Activated T-cell treated with anti-CD3 and anti-CD28 coated beads, Interleukin-2, amount 50 U/mL, for 72 hours (primary cell): ENCODE measurements at places on chromosomes 7 and 10. TPM values are rescaled to one million over a fixed set of nuclear protein-coding genes. Genes with fewer than 3 reads are reported as not detected.

CFAP43 gene
- total RNA-seq, result 0.21 TPM

DNA sequence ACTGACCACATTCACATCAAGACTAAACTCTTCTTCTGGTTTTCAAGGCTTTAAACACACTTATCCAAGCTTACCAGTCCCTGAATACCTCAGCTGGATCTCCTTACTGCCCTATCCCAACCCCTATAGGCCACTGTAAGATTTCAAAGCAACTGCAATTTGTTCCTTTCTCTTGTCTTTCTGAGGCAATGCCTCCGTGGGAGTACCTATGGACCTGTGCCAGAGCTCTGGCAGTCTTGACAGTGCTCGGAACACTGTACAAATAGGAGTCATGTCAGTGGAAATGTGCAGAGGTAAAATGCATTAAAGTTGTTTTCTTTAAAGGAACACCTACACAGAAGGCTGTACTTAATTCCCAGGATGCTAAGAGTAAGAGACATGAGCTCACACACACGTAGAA, 124.7 kb downstream of the CNOT4 start:
- H3K27me3 ChIP-seq, result no peaks in the 10 kb centered on the region
- no peak overlapping the region for H3K4me3 ChIP-seq
- H3K36me3 ChIP-seq, result no peaks in the 10 kb centered on the region

FOXI2 gene
- not detected for total RNA-seq

ZNHIT1 gene
- total RNA-seq, result 38.9 TPM

EPHA1 gene
- 2.2 TPM for total RNA-seq

DNA sequence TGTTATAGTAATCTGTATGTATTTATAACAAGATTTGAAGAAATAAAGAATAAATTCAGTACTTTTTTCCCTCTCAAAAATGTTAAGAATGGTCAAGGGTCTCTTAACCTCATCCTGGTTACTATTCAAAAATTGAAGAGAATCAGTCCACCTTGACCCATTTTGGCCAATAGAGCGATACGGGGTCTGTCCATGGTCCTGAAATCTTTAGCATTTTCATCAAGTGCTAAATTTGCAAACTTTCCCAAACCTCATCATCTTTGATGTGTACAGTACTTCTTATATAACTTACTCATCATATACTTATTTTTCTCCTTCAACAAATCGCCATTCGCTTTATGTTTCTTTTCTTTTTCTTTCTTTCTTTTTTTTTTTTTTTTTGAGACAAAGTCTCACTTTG, 23.6 kb downstream of the TMEM178B start:
- H3K27me3 ChIP-seq, result no peaks in the 10 kb centered on the region
- H3K4me3 ChIP-seq, result no peak overlapping the region
- no peaks in the 10 kb centered on the region for H3K36me3 ChIP-seq

DNA sequence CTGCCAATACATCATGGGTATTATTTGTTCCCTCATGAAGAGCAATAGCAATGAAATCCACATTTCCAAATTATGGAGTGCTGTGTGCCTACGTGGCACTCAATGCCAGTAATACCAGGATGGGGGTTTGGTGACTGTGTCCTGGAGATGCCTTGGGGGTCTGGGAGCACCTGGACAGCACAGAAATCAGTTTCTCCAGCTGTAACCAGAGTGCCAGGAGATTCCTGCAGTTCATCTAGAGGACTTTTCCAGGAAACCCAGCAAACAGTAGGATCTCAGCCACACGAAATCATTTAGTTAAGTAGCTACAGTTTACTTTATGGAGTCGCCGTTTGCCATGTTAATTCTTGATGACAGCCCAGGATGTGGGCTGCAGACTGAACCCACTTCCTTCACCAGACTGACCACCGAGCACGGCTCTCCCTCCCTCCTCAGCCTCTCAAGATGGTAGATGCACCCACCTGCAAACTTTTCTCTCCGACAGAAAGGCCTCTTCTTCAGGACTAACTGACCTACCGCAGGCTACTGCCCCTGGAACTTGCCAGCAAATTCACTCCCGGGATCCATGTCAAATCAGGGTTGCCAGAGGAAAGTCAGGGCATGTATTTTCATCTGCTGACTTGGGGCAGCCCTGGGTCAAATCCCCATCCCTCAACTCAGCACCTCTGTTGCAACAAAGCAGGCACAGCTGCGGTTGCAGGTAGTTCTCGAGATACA, 30.3 kb downstream of the MKI67 start:
- H3K27me3 ChIP-seq, result no peaks in the 10 kb centered on the region
- peak overlapping the region; percentile 74 for H3K27ac ChIP-seq
- DNase-seq, result peak; percentile 48
- peaks cover 24% of the 10 kb centered on the region for H3K36me3 ChIP-seq
- H3K4me3 ChIP-seq, result peak overlapping the region; percentile 70
- H3K4me1 ChIP-seq, result peaks cover 44% of the 10 kb centered on the region

ARHGAP19 gene
- total RNA-seq, result 62.2 TPM

HHEX gene
- total RNA-seq, result 0.34 TPM

GRCh38 chr10:32149252-32149955, 93.2 kb upstream of the KIF5B start:
- peaks cover 6% of the 10 kb centered on the region for H3K36me3 ChIP-seq
- H3K4me1 ChIP-seq, result peaks cover 35% of the 10 kb centered on the region
- H3K27ac ChIP-seq, result peak overlapping the region; percentile 46

- no peak overlapping the region for H3K4me3 ChIP-seq
- no peak for DNase-seq
- no peaks in the 10 kb centered on the region for H3K4me1 ChIP-seq
- H3K36me3 ChIP-seq, result no peaks in the 10 kb centered on the region
Observed at GRCh38 chr10:17857040-17857439, 47.9 kb downstream of the MRC1 start.

TNS3 gene
- 0.29 TPM for total RNA-seq

COL28A1 gene
- 0.29 TPM for total RNA-seq

GRCh38 chr7:129522088-129522970, 20.0 kb downstream of the SMKR1 start:
- no peaks in the 10 kb centered on the region for H3K36me3 ChIP-seq
- H3K27me3 ChIP-seq, result peaks cover 55% of the 10 kb centered on the region
- no peak overlapping the region for H3K4me3 ChIP-seq
- no peak overlapping the region for H3K27ac ChIP-seq
- peaks cover 7% of the 10 kb centered on the region for H3K4me1 ChIP-seq
- no peak for DNase-seq

DNA sequence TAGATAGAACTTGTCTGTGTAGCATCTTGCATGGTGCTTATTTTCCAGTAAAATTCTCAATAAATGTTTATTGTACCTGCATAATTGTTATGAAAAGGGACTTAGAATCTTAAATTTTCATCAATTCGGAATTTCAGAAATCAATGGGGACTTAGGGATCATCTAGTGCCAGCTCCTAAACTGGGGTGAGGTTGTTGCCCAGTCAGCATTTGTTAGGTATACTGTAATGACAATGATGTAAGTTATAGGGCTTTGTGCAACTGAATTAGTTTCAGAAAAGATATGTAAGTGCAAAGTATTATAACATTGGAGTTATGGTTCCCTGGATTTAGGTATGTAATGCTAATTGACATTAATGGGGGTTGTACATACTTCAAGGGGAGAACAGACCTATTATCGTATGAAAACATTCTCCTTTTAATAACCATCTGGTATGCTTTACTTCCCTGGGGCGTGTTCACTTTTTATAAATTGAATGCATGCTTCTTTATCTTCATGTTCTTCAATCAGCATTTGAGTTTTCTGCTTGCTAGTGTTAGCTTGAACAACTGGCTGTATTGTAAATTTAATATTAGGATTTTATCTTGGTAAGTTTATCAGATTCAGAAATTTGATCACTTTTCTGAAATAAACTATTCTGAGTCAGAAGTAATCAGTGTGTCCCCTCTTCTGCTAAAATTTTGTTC, 270.3 kb downstream of the BBS9 start:
- H3K36me3 ChIP-seq, result peaks cover 5% of the 10 kb centered on the region
- H3K27ac ChIP-seq, result no peak overlapping the region
- no peaks in the 10 kb centered on the region for H3K4me1 ChIP-seq
- no peak overlapping the region for H3K4me3 ChIP-seq

ZNF727 gene
- 0.19 TPM for total RNA-seq
